ENCODE measurements at places on chromosomes 1 and 21.
A peak's percentile ranks its signal among the peaks of the same experiment; 100 is the strongest.

GRCh38 chr21:35548904-35549615, 500.0 kb upstream of the RUNX1 start:
- no peak for DNase-seq

DNA sequence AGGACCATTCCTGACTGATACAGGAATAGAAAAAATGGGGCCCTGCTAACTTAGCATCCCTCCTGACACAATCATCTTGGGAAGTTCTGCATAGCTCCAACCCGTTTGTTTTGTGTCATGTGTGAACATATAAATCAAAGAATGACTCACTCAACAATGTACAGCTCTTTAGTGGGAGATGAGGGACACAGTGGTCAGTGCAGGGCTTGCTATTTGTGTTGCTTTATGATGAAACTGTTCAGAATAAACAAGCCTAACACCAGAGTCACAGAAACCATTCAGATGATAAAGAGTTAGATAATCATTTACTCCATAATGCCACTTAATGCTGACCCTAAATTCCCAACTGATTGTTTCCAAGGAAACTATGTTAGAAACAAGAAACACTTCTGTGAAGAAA, 154.2 kb upstream of the ZNHIT6 start:
- DNase-seq: no peak

DNA sequence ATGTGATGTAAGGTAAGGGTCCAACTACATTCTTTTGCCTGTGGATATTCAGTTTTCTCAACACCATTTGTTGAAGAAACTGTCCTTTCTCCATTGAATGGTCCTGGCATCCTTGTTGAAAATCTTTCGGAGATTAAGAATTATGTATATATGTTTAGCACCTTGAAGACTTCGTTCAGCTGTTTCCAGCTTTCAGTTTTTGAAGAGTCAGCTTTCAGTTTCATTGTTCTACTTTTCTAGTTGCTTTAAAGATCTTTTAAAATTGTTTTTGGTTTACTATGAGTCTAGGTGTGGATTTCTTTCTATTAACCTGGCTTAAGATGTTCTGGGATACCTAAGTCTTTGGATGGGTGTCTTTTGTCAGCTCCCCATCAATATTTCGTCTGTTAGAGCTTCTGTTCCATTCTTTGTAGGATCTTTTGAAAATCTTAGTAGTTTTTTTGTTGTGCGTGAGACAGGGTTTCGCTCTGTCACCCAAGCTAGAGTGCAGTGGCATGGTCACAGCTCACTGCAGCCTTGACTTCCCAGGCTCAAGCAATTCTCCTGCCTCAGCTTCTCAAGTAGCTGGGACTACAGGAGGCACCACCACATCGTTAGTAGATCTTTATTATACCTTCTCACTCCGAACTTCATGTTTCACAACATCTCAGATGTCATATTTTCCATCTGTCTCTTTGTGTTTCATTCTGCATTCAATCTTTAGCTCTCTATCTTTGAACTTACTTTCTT, 353.5 kb upstream of the B3GALT2 start:
- no peak for DNase-seq

DNA sequence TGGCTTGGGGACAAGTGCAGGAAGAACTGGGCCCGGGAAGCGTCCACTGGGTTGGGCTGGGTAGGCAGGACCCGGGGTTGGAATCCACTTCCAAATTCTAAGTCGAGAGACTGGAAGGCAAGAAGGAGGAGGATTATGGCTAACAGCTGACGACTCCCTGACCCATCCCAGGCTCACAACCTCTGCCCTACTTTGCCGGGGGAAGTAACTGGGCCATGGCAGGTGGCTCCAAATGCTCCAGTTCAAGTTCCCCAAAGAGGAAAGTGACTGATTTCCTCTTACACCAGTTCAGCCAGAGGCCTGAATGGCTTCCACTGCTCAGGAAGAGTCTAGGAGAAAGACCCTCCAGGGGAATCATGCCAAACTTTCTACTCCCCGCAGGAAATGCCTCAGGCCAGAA, 11.4 kb downstream of the EMC1 start:
- DNase-seq: no peak

GRCh38 chr1:16226490-16227179, 10.3 kb downstream of the CPLANE2 start:
- no peak for DNase-seq

DNA sequence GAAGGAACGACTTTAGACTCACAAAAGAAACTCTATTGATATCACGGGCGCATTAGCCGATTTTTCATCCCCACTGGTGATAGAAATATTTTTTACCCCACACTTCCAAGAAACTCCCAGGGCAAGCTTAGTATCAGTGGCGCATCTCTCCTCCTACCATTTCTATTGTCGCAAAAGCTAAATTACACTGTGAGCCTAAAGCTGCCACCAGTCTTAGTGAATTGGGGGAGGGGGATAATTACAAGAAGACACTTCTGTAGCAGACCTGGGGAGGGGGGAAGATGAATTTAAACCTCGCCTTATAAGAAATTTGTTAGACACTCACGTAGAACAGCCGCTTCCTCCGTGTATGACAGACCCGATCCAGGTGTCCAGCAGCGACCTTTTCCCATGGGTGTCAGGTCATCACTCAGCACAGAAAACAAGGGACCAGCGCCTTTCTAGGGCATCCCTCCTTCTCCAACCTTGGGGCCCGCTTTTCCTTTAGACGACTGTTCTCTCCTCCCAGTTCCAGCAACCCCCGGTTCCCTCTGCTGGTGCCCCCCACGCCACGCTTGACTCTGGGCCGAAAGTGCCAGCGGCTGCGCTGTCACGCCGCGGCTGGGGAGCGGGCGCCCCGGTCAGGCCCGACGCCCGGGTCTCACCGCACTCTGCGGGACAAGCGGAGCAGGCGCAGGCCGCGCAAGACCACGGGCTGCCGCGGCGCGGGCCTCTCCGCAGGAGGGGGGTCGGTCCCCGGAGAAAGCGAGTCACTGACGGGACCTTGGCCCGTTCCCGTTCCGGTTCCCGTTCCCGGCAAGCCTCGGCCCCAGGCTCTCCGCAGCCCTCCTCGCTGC, 821 bp downstream of the PHC2 start:
- DNase-seq: no peak

GRCh38 chr1:167273027-167273800, 52.5 kb downstream of the POU2F1 start:
- DNase-seq: peak; percentile 87

- peak; percentile 66 for DNase-seq
Measured at GRCh38 chr1:40877698-40878097, 15.5 kb upstream of the CITED4 start.

- no peak for DNase-seq
Measured at GRCh38 chr1:5481889-5482288, 510.3 kb downstream of the NPHP4 start.

DNA sequence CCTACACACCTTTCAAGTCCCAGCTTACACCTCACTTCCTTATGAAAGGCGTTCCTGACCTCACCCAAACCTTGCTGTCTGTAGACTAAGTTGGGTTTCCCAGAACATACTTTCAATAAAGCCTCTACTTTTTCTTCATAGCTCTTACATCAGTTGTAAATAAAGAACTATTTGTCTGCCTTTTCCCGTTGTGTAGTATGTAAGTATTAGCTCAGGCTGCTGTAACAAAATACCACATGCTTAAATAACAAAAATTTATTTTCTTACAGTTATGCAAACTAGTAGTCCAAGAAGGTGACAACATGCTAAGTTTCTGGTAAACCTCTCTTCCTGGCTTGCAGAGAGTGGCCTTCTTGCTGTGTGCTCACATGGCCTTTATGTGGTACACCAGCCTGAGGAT, 86.7 kb downstream of the MAST2 start:
- DNase-seq: no peak

- no peak for DNase-seq
Measured at GRCh38 chr1:110384581-110385321, 6.1 kb downstream of the SLC16A4 start.

GRCh38 chr1:243723050-243723449, 127.0 kb downstream of the AKT3 start:
- DNase-seq: peak; percentile 86

DNA sequence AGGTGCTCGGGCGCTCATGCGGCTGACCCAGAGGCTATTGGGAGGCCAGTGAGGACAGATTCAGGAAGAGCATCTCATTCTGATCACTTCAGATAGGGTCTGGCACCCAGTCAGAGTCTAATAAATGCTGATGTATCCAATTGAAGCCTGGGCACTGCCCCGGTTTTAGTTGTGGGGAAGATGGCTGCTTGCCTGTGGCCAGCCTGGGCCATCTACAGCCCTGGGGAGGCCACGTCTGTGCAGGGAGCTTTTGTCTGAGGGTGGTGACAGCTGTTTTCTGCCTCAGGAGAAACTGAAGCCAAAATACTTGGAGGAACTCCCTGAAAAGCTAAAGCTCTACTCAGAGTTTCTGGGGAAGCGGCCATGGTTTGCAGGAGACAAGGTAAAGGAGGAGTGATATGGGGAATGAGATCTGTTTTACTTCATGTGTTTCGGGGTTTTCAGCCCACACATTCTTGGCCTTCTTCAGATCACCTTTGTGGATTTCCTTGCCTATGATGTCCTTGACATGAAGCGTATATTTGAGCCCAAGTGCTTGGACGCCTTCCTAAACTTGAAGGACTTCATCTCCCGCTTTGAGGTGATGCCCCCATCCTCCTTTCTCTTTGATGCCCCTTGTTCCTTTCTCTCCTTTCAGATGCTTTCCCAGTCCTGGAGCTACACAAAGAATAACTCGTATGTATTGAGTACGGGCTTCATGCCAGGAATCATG, 2.8 kb downstream of the GSTM5 start:
- DNase-seq: no peak

Measured in NCI-H524 treated with DMSO at 0.1 percent for 48 hours (cell line).